ENCODE measurements at places on chromosomes 2 and 18.

DNA sequence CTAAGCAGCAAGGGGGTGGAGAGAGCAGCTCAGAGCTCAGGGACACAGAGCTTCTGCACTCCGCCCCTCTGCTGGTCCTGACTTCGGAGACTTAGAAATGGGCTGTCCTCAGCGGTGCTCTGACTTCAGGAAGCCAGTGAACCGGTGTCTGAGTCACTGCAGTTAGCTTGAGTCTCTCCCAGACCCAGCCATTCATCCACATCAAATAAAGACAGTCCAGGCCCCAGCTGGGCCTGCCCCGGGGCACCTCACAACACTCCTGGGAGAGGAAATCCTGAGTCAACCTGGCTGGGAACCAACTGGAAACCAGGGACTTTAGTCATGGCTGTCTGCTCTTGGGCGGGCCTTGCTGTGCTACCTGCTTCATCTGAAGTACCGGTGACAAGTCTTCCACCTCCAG is 5.4 kb upstream of the ITGB6 start:
- peak; percentile 86 for DNase-seq

GRCh38 chr2:196080526-196080925 is 11.9 kb upstream of the DNAH7 start:
- DNase-seq = peak; percentile 37

DNA sequence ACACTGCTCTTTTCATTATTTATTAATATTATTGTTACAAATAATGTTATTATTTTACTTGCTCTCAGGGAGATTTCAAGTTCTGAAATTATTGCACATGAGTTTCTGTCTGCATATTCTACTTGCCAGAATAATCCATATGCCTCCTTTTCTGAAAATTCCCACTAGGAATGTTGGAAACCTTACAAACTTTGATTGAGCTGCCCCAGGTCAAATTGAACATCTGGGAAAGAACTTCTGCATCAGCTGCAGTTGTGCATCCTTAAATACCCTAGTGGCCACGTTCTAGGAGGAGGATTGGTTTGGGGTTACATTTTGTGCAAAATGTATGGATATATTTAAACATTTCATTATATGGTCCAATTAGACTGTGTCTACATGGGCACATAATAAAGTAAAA is 1302.7 kb upstream of the PIK3C3 start:
- no peak for DNase-seq

DNA sequence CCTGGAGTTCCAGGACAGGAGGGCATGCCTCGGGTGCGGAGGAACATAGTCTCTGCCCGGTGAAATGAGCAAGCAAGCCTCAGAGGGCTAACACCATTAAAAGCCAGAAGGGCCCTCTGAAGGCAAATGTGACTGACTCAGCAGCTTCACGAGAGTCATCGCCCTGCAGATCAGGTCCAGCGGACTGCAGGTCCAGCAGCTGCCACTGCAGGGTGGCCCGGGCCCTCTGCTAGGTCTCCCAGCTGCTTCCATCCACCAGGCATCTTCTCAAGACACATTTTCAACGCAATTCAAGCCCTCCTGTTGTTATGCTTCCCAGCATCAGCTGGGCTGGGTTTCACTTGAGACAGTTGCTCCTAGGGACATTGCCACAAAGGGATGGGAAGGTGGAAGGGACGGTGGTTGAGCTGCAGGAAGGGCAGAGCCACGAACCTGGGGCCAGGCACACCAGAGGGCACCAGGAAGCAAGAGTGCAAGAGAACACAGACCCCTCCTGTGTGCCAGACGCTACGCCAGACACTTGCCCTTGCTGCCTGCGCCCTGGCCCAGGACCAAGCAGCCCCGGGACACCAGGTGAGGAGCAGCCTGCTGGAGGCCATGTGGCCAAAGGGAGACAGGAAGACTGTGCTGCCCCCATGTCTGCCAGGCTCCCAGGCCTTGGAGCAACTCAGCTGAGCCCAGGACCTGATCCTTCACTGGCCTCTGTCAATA is 173.0 kb downstream of the HDAC4 start:
- DNase-seq = peak; percentile 37

DNA sequence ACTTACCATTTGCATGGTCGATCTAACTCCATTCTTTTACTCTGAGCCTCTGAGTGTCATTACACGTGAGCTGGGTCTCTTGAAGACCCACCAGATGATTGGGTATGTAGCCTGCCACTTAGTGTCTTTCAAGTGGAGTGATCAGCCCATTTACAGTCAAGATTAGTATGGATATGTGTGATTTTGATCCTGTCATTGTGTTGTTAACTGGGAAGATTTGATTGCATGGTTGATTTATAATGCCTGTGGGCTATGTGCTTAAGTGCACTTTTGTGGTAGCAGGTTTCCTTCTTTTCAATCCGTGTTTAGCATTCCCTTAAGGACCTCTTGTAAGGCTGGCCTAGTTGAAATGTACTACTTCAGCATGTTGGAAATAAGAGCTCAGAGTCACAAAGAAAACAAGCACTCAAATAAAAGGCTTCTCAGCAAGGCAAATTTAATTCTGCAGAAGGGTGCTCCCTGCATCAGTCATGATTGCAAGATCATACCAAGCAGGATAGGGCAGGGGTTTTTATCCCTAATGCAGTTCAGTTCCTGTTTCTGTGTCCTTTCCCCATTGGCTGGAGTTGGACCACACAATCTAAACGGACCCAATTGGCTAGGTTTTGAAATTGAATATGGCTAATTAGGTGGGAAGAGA is 230.7 kb upstream of the SYT4 start:
- DNase-seq = no peak

DNA sequence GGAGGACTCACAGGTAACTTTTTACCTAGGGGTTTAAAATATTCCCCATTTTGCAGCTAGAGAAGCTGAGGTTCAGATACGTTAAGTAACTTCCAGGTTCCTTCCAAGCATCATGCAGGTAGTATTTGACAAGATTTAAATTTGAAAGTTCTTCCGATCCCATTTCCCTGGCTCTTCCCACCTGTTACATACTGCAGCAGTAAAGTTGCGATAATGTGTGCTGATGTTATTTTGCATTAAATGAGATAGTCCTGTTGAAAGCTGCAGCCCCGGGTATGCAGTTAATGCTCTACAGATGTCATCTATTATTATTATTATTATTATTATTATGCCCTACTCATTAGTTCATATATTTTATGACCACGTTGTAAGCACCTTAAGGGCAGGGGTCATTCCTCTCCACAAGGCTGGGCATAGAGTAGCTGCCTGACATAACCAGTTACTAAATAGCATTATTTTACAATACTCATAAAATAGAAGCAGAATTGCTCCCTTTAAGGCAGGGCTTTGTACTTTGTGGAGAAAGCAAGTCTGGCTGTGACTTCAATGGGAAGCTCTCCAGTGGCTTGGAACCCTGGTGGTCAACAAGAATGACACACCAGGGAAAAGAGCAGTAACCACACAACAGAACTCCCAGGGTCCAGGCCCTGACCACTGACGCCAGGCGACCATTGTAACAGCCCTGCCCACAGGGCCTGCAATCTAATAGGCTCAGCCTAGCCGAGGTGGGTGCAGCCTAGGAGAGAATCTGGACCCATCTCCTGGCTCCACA is 112.0 kb upstream of the STPG4 start:
- DNase-seq = peak; percentile 16

DNA sequence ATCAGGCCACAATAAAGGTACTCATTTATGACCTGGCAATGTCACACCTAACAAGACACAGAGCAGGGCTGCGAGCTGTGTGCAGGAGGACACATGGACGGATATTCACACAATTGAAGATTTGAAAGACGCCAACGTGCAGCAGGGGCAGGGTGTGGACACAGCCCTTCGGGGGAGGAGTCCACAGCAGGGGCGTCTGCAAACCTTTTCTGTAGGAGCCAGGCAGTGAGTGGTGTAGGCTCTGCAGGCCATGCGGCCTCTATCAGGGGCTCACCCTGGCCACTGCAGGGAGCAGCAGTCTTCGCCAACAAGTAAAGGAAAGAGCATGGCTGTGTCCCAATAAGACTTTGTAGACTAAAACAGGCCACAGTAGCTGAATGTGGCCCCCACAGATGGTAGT is 125.7 kb upstream of the SNTG2 start:
- DNase-seq = no peak

- DNase-seq = no peak
Observed at GRCh38 chr2:95030496-95030895, 5.0 kb downstream of the MAL start.

GRCh38 chr2:111022633-111023032 is 98.1 kb upstream of the BCL2L11 start:
- no peak for DNase-seq

- DNase-seq = no peak
Observed at GRCh38 chr2:188404341-188405004, 112.8 kb downstream of the GULP1 start.

DNA sequence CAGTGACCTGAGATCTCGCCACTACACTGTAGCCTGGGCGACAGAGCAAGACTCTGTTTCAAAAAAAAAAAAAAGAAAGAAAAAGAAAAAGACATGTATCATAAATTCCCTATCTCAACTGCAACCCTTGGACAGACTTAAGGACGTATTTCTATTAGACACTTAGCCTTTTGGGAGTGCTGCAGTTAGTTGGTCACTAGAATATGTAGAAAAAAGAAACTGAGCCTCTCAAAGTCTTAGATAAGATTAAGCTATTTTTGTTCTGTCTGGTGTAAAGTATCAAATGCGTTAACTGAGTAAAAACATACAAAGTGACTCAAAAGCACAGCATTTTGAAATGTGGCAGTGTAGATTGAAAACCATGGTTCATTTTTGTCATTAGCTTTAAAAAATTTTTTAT is 7.3 kb downstream of the NBEAL1 start:
- DNase-seq = no peak

- peak; percentile 49 for DNase-seq
Observed at GRCh38 chr2:67733517-67733916, 329.3 kb downstream of the C1D start.

GRCh38 chr2:237648016-237648381 is 20.6 kb downstream of the LRRFIP1 start:
- no peak for DNase-seq

DNA sequence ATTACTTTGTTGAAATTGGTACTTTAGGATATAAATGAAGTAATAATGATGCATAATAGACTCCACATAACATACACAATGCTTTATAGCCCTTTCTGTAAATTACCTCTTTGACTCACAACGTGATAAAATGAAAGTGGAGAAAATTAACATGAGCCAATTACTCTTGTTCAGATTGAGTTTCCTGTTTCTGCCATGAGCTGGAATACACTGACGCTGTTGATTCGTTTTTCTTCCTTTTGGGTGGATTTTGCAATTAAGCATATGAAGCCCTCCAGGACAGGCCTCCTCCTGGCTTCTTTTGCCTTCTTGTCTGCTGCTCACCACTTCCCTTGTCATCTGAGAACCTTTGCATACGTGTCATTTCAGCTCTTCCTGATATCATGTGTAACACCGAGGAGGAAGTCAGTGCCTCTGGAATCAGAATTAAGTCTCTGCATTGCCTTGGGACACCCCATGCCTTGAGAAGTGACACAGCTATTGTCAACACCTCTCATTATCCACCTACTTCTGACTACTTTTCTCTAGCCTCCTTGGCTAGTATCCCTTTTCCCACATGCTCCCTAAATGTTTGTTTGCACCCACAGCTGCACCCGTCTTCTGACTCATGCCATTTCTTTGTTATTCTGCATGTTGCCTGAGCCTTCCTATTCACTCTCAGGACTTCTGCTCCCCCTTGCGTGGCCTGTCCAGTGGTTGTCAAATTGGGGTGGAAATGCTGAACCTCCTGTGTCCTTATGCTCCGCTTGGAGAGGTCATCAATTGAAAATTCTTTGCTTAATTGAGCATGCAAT is 134.1 kb downstream of the FMNL2 start:
- DNase-seq = peak; percentile 68

DNA sequence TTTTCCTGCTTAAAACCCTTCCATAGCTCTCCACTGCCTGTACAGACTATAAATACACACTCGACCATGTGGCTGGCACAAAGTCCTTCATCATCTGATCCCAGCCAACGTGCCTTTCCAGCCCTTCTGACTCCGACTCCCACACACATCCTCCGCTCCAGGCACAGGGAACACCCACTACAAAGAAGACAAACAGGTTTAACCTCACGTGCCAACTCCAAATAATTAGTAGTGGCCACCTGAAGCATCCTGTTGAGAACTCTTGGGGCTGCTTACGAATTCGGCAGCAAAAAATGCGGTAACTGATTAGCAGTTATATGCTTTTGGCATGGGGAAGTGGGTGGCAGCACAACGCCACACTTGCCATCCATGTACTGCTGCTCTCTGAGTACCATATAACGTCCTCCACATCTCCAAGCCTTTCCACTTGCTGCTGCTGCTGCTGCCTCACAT is 12.1 kb downstream of the SPIRE1 start:
- DNase-seq = peak; percentile 60

DNA sequence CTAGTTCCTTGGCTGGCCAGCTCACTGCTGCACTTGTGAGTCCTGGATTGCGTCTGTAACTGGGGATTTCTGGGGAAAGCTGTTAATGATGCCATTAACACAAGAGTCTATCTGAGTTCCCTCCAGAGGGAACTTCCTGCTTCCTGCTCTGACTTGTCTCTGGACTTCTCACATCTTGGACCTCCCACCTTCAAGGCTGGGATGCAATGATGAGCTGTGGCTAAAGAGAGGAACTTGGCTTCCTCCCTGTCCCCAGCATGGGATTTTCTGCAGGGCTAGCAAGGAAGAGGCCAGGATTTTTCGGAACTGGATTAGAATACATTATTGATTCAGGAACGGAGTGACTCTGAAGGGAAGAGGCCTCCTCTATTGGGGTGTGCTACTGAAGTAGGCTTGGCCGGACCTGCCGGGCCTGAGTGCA is 155.5 kb downstream of the CLIP4 start:
- DNase-seq = no peak

DNA sequence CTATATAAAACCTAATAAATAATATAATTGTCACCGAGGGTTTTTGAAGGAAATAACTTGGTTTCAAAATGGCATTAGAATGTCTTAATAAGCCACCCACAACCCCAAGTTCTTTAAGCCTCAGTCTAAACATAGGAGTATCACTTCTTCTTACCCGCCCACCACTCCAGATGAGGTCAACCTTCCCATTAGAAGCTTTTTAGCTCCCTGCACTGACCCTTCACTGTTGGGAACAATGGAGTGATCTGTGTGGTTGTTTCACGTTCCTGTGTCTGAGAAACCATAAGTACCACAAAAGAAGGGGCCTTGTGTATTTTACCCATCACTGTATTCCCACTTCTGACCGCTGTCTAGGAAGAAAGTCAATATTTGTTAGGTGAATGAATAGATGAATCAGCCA is 326.3 kb upstream of the ZNF521 start:
- no peak for DNase-seq

GRCh38 chr2:85234868-85235267 is 92.9 kb downstream of the TGOLN2 start:
- DNase-seq = no peak

DNA sequence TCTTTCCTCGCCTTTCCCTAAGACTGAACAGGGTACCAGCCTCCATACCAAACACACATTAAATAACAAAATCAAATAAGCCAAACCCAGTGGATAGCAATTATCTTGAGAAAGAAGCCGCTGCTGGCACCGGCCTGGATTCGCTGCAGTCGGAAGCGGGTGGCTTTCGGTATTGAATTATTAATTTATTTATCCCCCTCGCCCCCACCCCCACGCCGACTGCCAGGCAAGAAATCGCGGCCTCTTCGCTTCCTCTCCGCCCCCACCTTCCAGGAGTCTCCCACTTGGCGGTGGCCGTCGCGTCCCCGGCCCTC is 370 bp upstream of the ZNF804A start:
- peak; percentile 19 for DNase-seq
